ENCODE measurements at places on chromosomes 2 and 18.

GRCh38 chr2:212361174-212361756 lies 177.3 kb downstream of the ERBB4 start:
- DNase-seq: no peak

DNA sequence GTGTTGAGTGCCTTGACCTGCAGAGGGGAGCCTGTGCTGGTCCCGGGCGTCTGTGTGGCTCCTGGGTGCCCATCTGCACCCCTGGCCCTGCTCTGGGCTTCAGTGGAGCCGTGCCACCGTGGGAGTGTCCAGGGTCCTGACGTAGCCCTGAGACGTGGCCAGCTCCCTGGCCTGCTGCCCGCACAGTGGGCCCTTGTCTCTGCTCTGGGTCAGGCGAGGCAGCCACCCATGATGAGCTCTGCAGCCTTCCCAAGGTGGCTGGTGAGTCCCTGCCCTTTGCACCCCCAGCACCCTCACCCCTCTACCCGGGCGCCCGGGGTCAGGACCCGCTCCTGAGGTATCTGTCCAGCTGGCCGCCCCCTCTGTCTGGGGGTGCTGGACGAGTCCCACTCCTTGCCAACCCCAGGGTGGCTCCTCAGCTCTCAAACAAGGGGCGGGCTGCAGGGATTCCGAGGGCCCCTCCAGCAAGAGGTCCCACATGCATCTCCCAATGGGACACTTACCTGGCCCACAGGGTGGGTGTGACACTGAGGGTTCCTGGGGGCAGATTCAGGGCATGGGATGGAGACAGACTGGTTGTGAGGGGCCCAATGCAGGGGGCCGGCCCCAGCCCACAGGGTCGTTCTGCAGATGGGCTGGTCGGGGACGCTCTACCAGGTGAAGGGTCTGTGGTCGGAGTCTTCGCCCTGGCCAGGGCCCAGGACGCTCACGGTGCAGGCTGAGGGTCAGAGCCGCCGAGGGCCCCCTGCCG lies 2.4 kb downstream of the NEU4 start:
- no peak for DNase-seq

DNA sequence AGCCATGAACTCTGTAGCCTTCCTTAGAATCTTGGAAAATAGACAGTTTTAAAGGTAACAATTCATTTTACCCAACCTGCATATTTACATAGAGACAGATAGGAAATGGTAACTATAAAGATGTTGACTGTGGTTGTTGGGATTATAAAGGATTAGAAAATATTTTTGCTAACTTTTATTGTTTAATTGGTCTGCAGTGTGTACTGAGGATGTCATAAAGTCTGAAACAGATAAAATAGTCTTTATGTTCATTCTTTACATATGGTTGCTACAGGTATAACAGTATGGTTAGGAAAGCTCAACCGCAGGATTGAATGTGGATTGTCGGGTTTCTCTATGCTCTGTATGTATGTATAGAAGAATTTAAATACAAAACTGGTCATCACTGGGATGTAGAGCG lies 7.3 kb upstream of the DTNA start:
- no peak for DNase-seq

GRCh38 chr2:67650291-67651133 lies 253.4 kb downstream of the ETAA1 start:
- peak; percentile 1 for DNase-seq

- DNase-seq: no peak
These were observed 52.6 kb downstream of the PMAIP1 start for GRCh38 chr18:59952283-59953007.

DNA sequence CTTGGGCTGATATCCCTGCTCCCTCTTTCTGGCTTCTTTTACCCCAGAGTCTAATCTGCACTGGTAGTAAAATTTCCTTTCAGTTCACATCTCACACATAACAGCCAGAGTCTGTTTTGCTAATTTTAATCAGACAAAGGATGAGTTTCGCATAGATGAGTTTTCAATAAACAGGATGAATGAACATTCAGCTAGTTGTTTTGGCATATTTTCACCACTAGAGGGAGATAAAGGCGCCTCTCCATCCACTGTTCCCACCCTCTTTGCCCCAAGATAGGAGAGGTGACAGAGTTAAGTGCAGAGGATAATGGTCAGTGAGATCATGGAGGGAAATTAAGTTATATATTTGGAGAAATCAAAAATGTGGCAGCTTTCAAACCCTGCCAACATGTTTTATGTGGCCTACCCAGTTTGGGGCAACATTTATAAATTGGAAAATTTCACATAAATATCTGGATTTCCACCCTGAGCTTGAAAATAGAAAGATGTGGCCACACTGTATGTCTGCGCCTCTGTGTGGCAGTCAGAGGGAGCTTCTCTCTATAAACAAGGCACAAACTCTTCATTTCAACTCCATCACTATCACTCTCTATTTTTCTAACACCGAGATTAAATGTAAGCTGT lies 48.5 kb upstream of the DTNA start:
- DNase-seq: no peak

GRCh38 chr2:157439824-157440186 lies 4.1 kb downstream of the CYTIP start:
- DNase-seq: no peak

GRCh38 chr2:27734305-27734704 lies 37.2 kb upstream of the MRPL33 start:
- no peak for DNase-seq

DNA sequence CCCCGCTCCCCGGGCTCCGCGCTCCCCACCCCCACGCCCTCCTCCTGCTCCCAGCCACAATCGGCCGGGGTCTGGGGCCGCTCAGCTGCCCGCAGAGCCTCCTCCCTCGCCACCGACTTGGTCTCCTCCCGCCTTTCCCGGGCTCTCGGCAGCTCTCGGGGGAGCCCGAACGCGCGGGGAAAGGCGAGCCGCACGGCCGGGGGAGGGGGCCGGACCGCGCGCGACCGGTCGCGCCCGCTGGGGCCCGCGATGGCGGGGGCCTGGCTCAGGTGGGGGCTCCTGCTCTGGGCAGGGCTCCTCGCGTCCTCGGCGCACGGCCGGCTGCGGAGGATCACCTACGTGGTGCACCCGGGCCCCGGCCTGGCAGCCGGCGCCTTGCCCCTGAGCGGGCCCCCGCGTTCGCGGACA lies 327 bp downstream of the LTBP1 start:
- DNase-seq: no peak

DNA sequence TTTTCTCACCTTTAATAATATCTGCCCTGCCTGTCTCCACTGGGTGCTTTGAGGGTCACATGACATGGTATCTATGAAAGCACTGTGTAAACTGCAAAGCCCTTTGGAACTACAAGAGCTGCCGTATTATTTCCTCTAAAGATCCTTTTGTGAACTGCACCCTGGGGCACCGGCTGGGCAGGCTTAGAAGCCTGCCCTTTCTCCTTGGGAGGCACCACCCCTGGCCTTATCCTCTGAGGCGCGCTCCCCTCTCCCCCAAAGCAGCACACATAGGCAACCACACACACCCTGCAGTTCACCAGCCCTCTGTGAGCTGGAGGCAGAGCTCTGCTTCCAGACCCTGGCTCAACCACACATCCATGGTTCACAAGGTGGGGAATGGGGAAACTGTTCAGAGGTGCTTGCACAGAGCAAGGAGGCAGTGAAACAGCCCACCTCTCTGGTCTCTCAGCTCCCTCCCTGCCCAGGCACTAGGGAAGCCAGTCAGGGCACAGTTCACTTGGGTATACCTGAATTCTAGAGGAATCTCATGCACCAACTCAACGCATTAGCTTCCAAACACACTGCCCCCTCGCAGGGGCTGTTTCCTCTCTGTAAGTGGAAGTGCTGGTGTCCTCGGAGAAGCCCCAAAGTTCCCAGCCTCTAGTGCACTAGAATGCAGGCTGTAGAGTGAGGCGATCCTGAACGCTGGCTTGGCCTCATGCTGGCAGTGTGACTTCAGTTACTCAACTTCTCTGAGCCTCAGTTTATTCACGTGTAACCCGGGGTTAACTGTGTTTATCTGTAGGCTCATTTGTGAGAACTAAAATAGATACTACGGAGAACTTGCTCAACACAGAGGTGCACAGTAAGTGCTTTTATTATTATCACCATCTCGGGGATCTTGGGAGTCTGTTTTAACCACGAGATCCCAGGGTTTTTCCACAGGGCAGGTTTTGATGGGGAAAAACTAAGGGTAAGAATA lies 11.0 kb downstream of the SIGLEC15 start:
- no peak for DNase-seq

DNA sequence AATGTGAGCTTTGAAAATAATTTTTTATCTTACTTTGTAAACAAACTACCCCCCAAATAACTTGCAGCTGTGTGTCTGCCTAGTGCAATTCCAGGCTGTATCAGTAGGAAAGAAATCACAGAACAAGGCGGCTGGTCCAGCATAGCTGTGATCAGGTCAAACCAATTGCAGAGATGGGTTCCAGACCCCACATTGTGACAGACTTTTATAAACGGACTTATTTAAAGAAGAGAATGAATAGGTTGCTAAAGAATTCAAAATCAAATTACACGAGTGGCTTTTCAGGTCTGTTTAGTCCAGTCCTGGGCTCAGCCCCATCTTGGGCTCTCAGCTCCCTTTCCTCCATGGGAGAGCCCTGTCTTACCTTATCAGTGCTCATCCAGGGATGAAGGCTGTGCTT lies 11.1 kb downstream of the BMP10 start:
- DNase-seq: no peak

GRCh38 chr18:8358033-8358765 lies 251.0 kb upstream of the RAB12 start:
- DNase-seq: no peak

DNA sequence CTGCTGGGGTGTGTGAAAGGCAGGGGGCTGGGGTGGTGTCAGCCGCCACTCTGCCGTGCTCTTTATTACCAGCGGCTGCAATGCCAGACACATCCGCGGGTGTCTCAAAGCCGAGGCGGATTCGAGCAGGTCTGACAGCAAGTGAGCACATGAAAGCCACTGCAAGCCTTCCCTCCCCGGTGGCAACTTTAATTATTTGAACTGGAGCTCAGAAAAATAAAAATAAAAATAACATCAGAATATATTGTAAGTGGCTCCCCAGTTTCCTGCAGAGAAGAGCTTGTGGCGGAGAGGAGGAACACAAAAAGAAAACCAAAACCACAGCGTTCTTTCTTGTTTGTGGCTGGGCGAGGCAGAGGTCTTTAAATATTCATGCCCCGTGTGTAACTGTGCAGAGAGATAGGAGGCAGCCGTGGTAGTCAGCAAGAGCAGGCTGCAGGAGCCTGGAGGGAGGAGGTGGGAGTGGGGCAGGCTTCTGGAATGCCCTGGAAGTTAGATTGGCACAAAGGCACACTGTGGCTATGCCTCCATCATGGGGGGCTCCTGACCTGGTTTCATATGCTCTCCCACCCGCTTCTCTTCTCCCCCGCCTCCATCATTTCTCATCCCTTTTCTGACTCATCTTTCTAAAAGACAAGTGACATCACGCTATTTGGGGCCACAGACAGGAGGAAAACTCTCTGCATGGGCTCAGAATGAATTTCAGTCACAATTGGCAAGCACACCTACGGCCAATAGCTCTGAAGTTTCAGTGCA lies 199.8 kb downstream of the CLIP4 start:
- DNase-seq: no peak

- no peak for DNase-seq
These were observed 53.0 kb upstream of the LRP2 start for GRCh38 chr2:169415233-169415748.

- peak; percentile 53 for DNase-seq
These were observed 44.6 kb downstream of the UBE2E3 start for GRCh38 chr2:181025004-181025403.

GRCh38 chr18:3960977-3961376 lies 494.1 kb downstream of the DLGAP1 start:
- no peak for DNase-seq

- no peak for DNase-seq
These were observed 43.8 kb downstream of the CDH19 start for GRCh38 chr18:66560094-66560493.

DNA sequence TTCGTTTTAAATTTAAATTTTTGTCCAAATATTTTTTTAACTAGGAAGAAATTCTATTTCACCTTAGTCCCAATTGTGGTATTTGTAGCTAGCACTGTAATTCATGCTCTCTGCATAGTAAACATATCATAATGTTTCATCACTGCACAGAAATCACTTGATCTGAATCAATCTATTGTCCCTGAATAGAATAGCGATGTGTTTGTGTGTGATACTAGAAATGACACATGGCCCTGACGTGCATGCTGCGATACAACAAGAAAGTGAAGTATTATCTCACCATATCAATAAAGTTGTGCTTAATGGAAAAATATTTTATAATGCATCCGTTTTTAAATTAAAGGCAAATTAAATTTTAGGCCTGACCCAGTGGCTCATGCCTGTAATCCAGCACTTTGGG lies 10.0 kb downstream of the TTL start:
- DNase-seq: no peak

DNA sequence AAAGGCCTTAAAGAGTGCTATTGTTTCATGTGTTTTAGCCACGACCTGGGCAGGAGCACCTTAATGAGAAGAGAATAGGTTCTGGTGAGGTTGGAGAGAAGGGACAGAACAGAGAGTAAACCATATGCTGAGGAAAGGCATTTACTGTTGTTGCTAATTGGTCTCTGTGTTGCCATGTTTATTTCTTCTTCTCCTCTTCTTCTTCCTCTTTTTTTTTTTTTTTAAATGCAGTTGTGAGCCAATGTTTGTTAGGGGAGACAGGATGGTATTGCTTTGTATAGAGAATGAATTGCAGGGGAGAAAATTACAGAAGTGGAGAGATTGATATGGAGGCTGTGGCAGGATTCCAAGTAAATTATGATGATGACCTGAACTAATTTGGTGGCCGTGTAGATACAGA lies 2.6 kb downstream of the SCN9A start:
- DNase-seq: no peak

DNA sequence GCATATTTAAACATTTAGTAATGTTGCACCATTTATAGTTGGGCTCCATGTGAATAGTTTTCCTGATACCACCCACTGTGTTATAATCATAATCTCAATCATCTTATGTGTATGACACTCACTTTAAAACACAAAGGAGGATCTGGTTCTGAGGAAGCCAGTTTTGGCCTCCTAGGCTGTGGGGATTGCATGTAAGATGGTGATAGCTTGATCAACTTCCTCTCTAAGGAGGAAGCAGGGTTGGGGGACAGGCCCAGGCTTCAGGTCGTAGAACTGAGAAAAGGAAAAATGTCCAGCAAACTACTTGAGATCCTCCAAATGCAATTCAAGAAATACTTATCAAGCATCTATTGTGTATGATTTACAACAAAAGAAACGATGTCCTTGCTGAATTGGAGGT lies 4.9 kb upstream of the PPM1B start:
- DNase-seq: no peak

GRCh38 chr2:46451131-46451711 lies 28.1 kb upstream of the TMEM247 start:
- DNase-seq: no peak

GRCh38 chr2:61536180-61536571 lies 2.0 kb downstream of the XPO1 start:
- DNase-seq: no peak

DNA sequence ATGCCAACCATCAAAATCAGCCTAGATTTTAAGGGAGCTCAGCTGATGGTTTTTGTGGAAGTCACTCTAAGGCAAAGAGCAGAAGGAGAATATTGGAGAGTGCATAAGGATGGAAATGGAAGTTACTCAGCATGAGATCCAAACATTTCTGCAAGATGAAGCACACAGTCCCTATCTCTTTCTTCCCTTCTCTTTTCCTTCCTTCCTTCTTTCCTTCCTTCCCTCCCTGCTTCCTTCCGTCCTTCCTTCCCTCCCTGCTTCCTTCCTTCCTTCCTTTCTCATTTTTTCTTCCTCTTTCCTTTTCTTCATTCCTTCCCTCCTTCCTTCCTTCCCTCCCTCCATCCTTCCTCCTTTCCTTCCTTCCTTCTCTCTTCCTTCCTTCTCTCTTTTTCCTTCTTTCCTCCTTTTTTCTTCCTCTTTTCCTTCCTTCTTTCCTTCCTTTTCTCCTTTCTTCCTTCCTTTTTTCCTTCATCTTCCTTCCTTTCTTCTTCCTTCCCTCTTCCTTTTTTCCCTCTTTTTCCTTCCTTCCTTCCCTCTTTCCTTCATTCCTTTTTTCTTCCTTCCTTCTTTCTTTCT lies 727.9 kb upstream of the CDH2 start:
- DNase-seq: no peak
